AG10803 (cell line): ENCODE measurements at places on chromosomes 11 and 22.

- no peak for DNase-seq
These were observed 26.9 kb upstream of the CBX7 start for GRCh38 chr22:39179401-39179827.

DNA sequence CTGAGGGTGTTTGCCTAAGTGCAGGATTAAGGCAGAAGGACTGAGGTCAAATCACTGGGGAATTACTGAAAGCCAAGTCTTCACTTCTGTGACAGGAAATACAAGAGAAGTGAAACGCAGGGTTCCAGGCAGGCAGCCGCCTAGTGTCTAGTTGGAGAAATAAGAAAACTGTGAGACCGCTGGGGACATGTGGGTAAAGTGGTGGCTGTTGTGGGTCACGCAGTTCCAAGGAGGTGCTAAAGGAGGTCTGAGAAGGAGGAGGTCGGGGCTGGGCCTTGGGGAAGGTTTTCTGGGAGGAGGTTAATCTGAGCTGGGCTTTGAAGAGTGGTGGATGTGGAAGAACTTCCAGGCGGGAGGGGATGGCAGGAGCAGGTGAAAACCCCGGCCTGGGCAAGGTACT, 11.2 kb downstream of the MCM5 start:
- DNase-seq, result no peak

DNA sequence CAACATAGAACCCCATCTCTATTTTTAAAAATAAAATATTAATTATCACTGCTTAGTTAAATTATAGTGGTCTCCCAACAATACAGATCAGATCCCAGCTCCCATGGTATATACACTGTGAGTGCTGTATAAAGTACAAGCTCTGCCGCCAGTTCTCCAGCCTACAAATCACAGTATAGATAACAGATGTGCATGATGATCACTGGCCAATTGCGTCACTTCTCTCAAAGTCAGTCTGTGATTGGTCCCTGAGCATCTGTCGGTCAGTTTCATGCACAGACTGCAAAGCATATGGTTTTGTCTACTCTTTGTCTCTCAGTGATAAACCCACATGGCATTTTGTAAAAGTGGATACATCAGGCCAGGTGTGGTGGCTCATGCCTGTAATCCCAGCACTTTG, 15.7 kb downstream of the PPARA start:
- DNase-seq, result no peak

DNA sequence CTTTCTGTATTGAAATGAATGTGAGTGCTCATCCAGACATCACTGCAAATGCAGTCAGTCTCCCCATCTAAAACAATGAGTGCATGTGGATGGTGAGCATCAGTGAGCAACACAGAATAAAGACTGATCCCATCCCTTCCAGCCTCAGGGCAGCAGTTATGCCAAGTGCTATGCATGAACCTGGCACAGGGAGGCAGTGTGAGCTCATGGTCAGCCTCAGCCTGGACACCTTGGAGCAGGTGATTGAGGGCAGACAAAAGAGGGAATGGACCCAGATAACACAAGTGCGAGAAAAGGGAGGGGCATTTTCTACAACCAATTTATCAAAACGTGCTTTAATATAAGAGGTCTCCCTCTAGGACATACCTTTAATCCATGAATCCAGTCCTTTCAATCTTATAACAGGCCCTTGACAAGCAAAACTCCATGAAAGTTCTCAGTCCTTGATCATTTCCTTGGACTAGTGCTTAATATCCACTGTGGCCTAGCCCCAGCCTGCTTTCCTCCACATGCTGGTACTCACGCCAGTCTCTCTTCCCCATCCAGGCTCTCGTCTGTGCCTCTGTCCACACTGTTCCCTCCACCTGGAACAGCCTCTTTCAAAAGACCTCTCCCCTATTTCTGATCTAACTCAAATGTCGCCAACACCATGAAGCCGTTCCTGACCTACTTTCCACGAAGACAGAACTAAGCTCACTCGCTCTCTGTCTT, 50.5 kb upstream of the LRRC55 start:
- DNase-seq, result peak; percentile 8

DNA sequence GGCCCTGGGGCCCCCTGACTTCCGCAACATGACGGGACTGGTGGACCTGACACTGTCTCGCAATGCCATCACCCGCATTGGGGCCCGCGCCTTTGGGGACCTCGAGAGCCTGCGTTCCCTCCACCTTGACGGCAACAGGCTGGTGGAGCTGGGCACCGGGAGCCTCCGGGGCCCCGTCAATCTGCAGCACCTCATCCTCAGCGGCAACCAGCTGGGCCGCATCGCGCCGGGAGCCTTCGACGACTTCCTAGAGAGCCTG, 992 bp downstream of the LRFN4 start:
- DNase-seq, result no peak

DNA sequence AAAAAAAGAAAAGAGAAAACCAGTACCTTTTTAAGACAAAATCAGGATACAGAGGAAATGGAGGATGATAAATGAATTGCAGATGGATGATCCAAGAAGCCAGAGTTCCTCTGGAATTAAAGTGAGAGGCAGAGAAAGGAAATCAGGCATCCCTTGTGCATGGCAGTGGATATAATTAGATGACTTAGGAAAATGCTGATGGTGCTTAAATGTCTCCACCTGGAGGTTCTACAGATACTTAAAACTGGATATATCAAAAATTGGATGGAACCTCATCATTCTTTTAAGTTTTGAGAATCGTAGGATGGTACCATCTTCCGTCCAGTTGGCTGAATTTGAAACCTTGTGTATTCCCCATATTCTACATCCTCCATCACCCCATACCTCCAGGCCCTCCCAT, 1040.0 kb downstream of the NTM start:
- no peak for DNase-seq

- DNase-seq, result no peak
These were observed 19.5 kb downstream of the TSPAN32 start for GRCh38 chr11:2321311-2321683.

GRCh38 chr22:45784357-45785277, 113.0 kb downstream of the ATXN10 start:
- no peak for DNase-seq

- DNase-seq, result no peak
These were observed 98.8 kb downstream of the CRYBB2 start for GRCh38 chr22:25318081-25318823.

GRCh38 chr11:92449222-92449621, 224.6 kb downstream of the FAT3 start:
- DNase-seq, result no peak

- no peak for DNase-seq
These were observed 37.8 kb downstream of the DLG2 start for GRCh38 chr11:85589373-85589772.

DNA sequence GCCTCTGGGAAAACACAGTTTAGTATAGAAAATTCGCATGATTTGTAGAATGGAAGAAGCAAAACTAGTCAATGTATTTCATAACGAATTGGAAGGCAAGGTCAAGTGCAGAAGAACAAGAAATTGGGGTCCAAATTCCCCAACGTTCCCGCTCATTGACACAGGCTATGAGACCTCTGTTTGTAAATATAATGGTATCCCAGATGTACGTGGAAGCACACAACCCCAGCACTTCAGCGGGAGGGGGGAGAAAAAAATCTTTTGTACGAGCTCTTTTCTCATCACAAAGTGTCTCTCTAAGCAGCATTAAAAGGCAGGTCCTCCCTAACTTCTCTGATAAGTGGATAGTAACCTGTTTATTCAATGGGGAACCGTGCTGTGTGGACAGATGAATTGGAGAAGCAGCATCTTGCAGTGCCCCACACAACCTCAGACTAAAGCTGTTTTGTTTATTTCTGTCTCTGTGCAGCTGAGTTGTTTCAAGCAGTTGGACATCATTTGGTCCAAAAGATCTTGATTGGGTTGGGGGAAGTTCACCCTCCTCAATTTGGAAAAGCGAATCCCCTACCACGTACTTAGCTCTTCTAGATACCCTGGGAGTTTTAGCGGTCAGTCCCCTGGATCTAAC, 1.1 kb upstream of the GAB2 start:
- DNase-seq, result no peak

DNA sequence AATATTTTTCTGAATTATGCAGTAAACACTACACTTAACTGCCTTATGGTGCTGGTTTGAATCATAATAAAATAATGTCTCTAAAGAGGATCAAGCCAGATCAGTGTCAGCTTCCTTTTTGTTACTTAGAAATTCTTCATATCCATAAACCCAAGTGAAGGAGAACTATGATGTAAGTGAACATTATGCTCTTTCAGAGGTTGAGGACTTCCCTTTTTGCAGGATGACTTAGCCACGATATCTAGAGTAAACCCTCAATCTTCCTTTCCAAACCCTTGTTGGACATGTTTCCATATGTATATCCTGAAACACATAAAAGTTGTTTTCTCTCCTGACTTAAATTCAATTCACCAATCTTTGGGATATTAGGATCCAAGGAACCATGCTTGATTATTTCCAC, 19.1 kb downstream of the OR8D1 start:
- no peak for DNase-seq

- DNase-seq, result no peak
These were observed 10.1 kb downstream of the MCM5 start for GRCh38 chr22:35409783-35410662.

- DNase-seq, result no peak
These were observed 75.9 kb downstream of the CADM1 start for GRCh38 chr11:115428306-115428705.

DNA sequence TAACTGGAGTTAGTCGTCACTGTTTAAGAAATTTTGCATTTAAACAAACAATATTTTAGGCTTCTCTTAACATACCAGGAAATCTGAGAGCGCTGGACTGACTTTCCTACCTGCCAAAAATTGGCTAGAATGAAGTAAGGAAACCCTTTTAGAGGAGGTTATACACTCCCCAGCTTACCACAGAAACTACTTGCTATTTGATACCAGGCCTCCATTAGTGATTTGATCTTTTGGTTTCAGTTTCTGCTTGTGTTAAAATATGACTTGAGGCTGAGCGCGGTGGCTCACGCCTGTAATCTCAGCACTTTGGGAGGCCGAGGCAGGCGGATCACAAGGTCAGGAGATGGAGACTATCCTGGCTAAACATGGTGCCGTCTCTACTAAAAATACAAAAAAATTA, 419.9 kb downstream of the LRRC4C start:
- DNase-seq, result no peak

- DNase-seq, result no peak
These were observed 194.6 kb upstream of the CCDC90B start for GRCh38 chr11:83480811-83481210.

DNA sequence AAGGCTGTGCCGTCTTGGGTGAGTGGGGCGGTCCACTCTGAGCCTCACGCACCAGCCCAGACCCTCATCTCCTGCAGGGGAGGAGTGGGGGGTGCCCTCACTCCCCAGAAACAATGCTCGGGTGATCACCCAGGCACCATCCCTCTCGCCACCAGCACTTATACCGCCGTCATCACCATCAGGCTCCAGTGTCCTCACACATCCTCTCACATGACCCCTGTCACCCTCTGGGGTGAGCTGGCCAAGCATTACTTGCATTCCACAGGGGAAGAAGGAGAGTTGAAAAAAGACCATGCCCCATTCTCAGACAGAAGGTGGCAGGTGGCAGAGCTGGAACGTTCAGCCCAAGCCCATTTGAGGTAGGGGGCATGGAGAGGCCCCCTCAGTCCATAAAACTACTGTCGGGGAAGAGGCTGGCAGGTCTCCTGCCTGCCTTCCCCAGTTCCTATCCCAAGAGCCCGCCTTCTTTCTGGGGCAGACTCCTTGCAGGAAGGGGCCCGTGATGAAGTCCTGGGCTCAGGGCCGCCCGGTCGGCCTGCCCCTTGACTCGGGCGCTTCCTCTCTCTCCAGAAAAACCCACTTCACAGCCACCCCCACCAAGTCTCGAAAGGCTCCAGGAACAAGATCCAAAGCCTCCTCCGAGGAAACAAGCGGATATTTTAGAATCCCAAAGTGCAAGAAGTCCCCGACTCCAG, 153.3 kb downstream of the DSCAML1 start:
- DNase-seq, result no peak

DNA sequence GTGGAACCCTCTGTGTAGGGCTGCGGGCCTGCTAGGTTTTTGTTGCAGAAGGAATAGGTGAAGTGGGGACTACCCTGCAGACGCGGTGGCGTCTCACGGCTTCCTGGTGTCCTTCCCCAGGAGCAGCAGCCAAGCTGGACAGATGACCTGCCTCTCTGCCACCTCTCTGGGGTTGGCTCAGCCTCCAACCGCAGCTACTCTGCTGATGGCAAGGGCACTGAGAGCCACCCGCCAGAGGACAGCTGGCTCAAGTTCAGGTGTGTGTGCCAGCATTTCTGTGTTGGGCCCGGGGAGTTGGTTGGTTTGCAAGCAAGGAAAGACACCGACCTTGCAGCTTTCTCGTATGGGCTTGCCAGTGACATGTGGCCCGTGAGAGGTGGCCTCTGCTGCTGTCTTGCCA, 15.3 kb downstream of the TAB1 start:
- no peak for DNase-seq

- peak; percentile 69 for DNase-seq
These were observed 175.2 kb downstream of the DBX1 start for GRCh38 chr11:19985111-19985510.

DNA sequence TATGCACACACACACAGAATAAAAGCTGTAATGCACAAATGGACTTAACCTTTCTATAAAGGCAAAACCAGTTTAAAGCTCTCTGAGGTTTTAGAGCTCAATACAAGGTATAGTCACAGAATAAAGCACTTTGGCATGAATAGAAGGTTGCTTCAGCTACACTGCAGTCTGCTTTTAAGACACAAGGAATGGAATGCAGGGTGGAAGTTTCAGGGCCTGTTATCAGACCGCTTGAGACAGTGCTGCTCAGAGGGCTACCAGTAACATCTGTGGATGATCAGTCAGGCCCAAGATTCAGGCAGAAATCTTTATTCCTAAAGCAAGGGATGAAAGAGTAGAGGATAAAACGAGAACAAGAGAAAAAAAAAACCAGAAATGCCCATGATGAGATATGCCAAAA, 46.7 kb downstream of the CD44 start:
- peak; percentile 79 for DNase-seq

- no peak for DNase-seq
These were observed 21.6 kb downstream of the PPM1F start for GRCh38 chr22:21931056-21931455.

DNA sequence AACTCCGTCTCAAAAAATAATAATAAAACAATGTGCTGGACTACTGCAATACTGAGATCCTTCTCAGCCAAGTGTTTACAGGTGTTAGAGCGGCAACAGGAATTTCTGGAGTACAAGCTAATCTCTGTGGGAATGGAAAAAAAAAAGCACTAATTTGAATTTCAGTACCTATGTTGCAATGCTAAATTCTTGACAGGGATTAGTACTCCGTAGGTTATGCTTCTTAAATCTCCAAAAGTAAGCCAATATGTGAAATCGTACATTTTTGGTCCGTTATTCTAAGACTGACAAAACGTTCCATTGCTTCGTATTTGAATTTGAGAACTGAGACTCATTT, 1.1 kb downstream of the ATL3 start:
- no peak for DNase-seq

DNA sequence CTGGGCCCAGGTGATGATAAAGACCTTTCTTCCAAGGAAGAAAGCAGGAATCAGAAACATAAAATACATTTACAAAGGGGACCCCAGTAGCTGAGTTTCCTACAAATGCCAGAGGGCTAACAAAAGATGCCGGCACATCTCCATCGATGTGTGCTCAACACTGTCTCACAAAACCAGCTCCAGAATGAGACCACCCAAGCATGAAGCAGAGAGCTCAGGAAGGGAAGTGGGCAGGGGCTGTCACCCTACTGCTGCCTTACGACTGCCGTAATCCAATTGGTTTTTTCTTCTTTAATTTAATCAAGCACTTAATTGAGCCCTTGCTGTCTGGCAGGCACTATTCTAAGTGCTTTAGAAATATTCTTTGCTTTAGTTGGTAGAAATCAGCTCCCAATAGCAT, 26.1 kb downstream of the SMCO4 start:
- DNase-seq, result no peak

GRCh38 chr11:12174477-12175143, 64.2 kb downstream of the MICAL2 start:
- DNase-seq, result peak; percentile 52
